Activated naive CD4-positive, alpha-beta T cell treated with anti-CD3 and anti-CD28 coated beads, Interleukin-2, amount 50 U/mL, for 72 hours (primary cell): ENCODE measurements at places on chromosomes 11 and 22. TPM values are rescaled to one million over a fixed set of nuclear protein-coding genes. Genes with fewer than 3 reads are reported as not detected.

GRCh38 chr11:30424321-30424720 lies 101.4 kb downstream of the ARL14EP start:
- no peak for DNase-seq

DNA sequence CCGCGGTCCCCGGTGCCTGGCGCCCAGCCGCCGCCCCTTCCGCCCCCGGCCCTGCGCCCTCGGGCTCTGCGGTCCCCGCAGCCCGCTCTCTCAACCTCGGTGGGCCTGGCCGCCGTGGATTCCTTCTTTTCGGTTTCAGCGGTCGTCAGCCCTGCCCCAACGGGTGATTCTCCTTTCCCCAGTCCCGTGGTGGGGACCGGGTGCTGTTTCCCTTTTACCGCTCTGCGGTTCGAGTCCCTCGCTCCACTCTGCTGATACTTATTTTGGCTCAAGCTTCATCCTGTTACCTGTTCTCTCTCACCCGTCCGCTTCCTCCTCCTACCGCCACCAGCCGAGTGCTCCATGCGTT lies 494 bp downstream of the ZDHHC5 start:
- no peak for DNase-seq

- no peak for DNase-seq
Measured at GRCh38 chr11:103395612-103396011, 286.4 kb downstream of the DYNC2H1 start.

GRCh38 chr22:49999063-49999945 lies 13.3 kb downstream of the IL17REL start:
- no peak for DNase-seq

- DNase-seq: no peak
Measured at GRCh38 chr11:12448131-12448939, 71.0 kb downstream of the PARVA start.

DNA sequence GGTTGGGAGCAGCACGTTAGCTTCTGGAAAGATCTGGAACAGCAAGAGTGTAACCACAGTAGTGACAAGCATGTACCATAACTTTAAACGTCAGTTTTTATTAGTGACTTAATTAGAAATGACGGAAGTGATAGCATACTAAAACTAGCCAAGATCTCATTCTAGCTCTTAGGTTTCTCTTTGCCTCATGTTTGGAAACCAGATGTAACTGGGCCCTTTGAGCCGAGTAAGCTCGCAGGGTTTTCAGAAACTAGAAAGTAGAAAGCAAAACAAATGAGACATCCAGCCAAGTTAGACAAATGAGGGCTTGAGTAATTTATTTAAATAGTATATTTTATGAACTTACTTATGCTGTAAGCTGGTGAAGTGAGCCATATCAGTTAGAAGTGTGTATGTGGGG lies 40.2 kb upstream of the SLC5A12 start:
- no peak for DNase-seq

GRCh38 chr11:131094827-131095226 lies 178.5 kb upstream of the SNX19 start:
- no peak for DNase-seq

- DNase-seq: no peak
Measured at GRCh38 chr22:42817556-42817955, 39.5 kb downstream of the ARFGAP3 start.

DNA sequence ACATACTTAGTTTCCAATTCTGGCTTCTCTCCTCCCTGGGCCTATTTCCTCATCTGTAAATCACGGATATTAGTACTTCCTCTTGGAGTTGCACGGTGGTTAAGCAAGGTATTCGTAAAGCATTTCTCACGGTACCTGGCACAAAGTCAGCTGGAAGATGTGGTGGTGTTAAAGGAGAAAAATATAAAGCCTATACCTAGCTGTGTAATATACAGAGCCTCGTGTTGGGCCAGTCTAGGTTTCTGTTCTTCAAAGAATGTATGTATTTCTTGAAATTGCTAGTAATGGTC lies 47.2 kb downstream of the DBX1 start:
- DNase-seq: no peak

Gene FOSL1
- total RNA-seq: 7.4 TPM

Gene BTBD18
- total RNA-seq: not detected

Gene SLC16A8
- total RNA-seq: 0.39 TPM

Gene BACE1
- total RNA-seq: 0.39 TPM

Gene APOA4
- not detected for total RNA-seq
